ENCODE measurements at places on chromosomes 1 and 21. TPM values are rescaled to one million over a fixed set of nuclear protein-coding genes. Genes with fewer than 3 reads are reported as not detected.
A peak's percentile ranks its signal among the peaks of the same experiment; 100 is the strongest.

Gene DFFB
- 7.1 TPM for total RNA-seq

Gene C1QTNF12
- 3.8 TPM for total RNA-seq

Gene FAM177B
- total RNA-seq = not detected

Gene CFAP107
- total RNA-seq = not detected

DNA sequence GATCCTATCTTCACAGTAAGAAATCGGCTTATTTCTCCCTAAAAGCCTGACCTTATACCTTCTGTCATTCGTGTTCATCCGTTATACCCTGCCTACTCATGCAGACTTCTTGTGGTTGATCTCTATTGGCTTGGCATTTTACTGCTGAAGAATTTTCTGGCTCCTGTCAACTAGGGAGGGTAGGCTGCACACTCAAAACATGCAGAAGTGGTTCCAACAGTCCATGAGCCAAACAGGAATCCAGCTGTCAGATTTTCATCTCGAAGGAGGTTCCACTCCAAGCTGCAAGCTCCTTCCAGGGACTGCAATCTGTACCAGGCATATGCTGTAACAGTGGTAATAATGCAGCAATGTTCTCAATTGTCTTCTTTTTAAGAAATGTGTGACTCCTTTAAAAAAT lies 10.1 kb downstream of the DNAJC11 start:
- no peak for DNase-seq

GRCh38 chr1:78079580-78079979 lies 33.8 kb downstream of the GIPC2 start:
- no peak for DNase-seq

- DNase-seq = peak; percentile 84
Measured at GRCh38 chr1:235649368-235650163, at the start of gene GNG4. Gene GNG4 (minus strand): TSS chr1:235649784. CDS start chr1:235583838, 65,946 bp downstream.

DNA sequence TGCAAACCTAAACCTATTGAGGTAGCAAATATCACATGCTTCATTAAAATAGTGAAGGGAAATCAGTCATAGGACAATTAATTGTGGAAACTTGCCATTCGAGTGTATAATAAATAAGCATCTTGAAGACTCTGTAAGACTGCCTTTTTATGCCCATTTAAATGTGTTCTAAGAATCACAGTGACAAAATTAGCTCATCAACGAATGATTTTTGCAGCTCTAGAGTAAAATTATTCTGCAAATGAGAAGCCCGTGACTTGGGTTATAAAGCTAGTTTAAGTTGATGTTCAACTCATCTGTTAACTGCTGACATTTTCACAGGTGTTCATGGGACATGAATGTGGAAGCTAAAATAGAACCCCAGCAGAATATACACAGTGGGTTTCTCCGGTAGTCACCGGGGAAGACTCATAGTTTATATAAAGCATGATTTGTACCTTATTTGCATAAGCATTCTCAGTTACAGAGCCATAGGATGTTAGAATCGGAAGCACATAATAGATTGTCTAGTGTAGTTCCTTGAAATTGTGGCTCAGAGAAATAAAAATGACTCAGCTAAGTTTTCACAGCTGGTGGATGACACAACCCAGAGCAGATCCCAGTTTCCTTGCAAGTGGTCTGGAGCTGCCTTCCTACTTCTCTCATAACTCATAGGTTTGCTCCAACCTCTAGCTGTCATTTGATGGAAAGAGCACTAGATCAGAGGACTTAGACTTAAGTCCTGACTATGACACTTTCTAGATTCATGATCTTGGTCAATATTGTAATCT lies 107.3 kb downstream of the UCHL5 start:
- no peak for DNase-seq

DNA sequence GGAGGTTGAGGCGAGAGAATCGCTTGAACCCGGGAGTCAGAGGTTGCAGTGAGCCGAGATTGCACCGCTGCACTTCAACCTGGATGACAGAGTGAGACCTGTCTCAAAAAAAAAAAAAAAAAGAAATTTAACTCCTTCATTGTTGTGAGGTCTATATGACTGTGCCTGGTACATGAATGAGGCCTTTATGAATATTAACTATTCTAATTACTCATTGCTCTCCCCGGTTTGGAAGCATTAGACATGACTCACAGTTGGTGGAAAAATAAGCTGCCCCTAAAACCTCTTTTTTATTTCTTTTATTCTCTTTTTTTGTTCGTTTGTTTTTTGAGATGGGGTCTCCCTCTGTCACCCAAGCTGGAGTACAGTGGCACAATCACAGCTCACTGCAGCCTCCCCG lies 3.3 kb downstream of the NPPB start:
- DNase-seq = no peak

DNA sequence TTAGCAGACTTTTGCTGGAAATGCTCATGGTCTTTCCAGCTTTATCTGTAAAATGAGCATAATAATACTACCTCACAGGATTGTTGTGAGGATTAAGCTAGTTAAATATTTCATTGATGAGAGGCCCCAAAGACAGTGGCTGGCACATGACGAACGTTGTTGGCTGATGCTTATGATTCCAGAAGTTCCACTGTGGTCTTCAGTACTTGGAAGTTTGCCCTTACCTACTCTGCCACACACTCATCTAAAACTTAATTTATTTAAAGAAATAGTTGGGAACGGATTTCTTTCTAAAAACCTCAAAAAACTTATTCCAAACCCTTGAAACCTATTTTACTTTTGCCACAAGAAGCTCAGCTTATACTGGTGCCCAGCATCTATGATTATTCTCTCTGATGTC lies 170.7 kb downstream of the DHRS3 start:
- DNase-seq = no peak

DNA sequence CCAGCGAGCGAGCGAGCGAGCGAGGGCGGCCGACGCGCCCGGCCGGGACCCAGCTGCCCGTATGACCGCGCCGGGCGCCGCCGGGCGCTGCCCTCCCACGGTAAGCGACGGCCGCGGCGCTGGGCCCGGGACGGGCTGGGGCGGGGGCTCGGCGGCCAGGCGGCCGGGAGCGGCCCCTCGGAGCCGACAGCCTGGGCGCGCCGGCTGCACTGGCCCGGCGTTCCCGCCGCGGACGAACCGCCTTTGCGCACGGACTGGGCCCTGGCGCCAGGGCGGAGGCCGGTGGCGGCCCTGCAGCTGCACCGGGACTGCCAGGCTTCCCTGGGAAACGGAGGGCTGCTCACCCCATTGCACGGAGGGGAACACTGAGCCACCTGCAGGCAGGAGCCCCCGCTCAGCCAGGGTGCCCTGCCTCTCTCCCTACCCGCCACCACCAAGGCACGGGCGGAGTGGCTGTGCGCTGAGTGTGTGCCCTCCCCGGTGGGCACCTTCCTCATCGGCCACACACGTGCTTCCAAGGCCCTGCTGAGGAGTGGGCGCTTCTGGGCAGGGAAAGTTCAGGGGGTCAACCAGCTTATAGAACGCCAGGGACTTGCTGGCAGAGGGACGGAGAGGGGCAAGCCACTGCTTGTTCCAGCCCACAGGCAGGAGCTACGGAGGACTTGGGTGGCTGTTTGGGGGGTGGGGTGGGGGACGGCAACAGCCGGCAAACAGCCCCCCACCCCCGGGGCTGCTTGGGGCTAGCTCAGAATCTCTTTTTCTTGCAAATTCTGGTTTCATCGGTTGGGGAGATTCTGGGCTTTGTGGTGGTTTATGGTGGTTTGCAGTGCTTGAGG lies 532 bp downstream of the CSF1 start:
- no peak for DNase-seq
